Cerebellar nuclear complex (tissue), 1 donor: ENCODE measurements at places on chromosomes 13 and 19.

- DNase-seq = no peak
Observed at GRCh38 chr19:14248578-14249011, 42.6 kb upstream of the ADGRL1 start.

GRCh38 chr19:33499248-33499647 lies 22.3 kb downstream of the PEPD start:
- no peak for DNase-seq

GRCh38 chr13:46526100-46526735 lies 26.8 kb upstream of the LRCH1 start:
- DNase-seq = no peak

DNA sequence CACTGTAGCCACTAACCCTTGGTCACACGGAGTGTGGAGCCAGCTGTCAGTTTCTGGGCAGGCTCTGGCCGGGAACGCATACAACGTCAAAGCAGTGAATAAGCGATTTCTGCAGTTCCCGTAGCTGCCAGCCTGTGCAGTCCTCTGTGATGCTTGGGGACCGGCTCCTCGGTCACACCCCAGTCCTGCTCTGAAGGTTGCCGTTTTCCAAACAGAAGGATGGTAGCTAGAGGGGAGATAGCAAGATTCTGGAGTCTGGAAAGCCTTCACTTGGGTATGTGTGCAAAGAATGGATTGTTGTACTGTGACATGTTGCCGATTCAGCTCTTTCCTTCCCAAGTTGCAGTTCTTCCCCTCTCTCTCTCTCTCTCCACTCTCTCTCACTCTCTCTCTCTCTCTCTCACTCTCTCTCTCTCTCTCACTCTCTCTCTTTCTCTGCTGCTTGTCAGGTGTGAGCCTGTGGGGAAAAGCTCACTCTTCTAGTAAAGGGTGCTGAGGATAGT lies 38.7 kb upstream of the C1QTNF9 start:
- DNase-seq = no peak

- DNase-seq = no peak
Observed at GRCh38 chr19:971795-972194, 12.3 kb upstream of the WDR18 start.
